NCI-H2171 (cell line): ENCODE measurements at places on chromosomes 12 and 14.

DNA sequence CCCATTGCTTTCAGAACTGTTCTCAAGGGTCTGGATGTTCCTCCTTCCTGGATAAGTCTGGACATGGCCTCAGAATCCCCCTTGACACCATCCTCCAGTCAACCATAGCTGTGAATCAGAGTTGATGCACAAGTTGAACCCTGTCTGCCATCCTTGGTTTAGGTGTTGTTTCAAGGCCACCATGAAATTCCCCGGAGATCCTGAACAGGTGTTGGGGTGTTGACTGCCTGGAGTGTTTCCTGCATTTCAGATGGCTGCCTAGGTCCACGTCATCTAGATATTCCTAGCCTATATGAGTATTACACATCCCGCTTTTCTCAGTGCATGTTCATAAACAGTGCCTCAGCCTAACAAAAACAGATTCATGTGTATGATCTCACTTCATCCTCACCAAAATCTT lies 86.7 kb upstream of the PWP1 start:
- no peak for DNase-seq

DNA sequence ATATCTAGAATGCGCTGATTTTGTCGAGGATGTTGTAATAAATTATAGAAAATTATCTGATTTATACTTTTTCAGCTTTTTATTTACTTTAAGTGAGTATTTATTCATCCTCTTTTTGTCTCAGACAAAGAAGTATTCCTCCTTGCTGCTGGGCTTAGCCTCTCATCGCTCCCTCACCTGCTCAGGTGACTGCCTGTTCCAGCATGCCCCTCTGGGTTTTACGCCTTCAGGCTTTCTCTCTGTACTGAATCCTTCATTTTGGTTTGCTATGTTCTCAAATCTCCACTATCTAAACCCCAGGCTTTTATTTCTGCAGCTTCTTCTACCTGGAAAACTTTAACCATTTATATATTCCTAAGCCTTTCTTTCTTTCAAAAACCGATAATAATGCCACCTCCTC lies 1650.9 kb upstream of the SEL1L start:
- DNase-seq: peak; percentile 3

DNA sequence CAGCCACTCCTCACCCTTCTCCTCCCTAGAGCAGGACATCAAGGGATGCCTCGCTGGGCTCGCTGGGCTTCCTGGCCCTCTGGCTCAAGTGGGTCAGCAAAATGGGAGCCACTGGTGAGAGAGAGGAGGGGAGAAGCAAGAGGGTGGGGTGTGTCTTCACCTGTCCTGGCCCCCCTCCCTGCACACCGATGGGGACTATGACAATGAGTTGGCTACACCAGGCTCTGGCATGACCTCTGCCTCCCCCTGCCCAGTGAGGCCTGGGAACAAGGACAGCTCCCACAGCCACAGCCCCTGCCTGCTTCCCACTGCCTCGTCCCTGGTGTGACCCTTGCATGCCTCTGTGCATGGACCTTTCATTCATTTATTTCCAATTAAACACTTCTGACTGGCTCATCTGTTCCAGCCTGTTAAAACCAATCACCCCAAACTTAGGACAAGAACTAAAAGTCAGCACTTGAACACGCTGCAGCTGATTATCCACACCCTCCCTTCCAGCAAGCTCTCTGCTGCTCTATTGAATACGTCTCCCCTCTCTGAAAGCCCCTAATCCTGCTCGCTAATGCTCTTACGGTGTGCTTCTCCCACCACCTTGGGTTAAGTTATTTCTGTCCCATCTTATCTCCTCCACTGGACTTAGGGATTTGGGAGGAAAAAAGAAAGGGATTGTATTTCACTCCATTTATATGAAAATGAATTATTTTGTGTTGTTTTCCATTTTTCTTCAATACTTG lies 5.8 kb upstream of the PPP2R5C start:
- DNase-seq: no peak

- DNase-seq: peak; percentile 14
These were observed 13.5 kb upstream of the TNFAIP2 start for GRCh38 chr14:103109535-103110441.

GRCh38 chr12:26125400-26126339 lies 833 bp upstream of the BHLHE41 start:
- peak; percentile 50 for DNase-seq

DNA sequence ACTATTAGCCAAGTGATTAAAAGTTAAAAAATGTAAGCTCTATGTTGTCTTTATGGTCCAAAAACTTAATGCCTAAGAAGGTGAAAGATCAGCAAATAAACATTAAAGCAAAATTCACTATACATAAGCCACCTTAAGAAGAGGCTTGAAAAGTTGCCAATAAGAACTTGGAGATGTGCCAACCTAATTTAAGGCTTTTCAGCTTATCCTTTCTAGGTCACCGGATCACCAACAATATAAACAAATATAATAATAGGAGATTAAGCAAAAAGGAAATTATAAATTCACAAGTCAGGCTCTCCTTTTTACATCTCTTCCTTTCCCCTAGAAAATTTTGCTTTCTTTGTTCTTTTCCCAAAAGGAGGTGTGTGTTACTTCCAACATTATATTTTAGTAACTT lies 30.9 kb downstream of the SLC2A3 start:
- DNase-seq: peak; percentile 84

GRCh38 chr12:24111086-24111485 lies 161.6 kb upstream of the SOX5 start:
- DNase-seq: no peak

DNA sequence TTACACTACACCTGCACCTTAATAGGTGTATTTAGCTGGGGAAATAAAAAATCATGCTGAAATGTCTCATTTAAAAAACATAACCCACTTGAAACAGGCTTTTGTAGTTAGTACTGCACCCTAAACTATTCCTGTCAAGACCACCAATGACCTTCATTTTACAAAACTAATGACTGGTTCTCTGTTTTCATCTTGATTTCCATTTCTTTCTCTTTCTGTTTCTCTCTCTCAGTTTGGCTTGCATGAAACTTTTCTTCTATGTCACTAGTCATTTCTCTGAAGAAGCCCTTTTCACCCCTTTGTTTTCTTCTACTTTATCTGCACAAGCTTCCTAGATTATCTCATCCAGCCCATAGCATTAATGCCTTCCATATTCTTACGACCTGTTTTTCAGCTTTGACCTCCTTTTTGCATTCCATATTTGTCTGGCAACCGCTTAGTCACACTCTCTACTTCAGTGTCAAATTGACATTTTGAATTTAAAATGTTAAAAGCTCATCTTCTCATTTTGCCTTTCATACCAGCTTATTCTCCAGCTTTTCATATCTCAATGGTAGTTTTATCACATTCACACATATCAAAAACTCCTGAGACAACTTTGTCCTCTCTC lies 32.7 kb upstream of the KLRF1 start:
- DNase-seq: no peak

- no peak for DNase-seq
These were observed 62.1 kb upstream of the G2E3 start for GRCh38 chr14:30496852-30497251.

GRCh38 chr14:105854600-105855245 lies 328.3 kb downstream of the TMEM121 start:
- DNase-seq: no peak

GRCh38 chr12:22431693-22432251 lies 97.3 kb upstream of the ST8SIA1 start:
- DNase-seq: no peak

DNA sequence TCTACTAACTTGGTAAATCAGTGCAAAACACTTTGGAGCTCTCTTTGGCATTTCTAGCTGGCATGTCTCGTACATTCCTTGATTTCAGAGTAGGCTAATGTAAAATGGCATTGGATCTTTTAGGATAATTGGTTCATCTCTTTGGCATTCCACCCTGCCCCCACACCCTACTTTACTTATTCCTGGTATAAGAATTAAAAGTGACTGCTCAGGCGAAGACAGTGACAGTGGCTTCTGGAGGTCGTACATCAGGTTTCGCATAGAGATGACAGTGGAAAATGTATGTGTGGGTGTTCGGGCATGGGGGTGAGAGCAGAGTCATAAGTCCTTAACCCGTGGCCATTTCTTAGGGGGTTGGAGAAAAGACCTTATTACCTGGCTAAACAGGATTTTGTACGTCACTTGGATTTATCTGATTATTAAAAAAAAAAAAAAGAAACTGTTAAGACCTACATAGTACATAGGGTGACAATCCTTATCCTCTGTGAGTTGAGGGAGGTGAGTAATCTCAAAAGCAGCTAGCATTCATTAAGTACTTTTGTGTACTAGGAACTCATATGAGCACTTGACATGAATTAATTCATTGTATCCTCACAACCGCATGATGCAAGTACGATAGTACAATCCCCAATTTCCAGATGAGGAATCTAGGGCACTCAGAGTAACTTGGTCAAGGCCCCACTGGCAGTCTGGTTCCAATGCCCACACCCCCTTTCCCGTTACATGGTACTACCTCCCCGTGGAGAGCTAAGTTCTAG lies 22.4 kb upstream of the KCNK13 start:
- no peak for DNase-seq

- DNase-seq: no peak
These were observed 179.6 kb downstream of the TMEM117 start for GRCh38 chr12:44015333-44015941.

- DNase-seq: peak; percentile 91
These were observed 995 bp upstream of the HSP90B1 start for GRCh38 chr12:103929046-103929783.

DNA sequence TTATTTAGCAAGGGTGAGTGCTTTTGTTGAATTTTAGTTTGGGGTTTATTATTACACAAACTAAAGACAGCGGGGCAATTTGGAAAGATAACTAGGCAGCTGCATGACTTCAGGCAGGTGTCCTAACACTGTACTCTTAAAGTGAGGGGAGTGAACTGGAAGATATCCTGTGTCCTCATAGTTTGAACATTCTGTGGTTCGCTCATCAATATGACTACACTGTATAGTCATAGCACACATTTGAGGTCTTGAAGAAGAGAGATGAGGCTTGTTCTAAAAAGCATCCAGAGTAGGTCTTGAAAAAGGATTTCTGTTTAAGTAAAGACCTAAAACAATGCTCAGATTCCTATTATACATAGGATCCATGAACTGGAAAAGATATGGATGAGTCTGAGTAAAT lies 1.7 kb upstream of the MAP3K9 start:
- DNase-seq: no peak

GRCh38 chr12:101768781-101769180 lies 29.5 kb upstream of the SYCP3 start:
- DNase-seq: no peak

GRCh38 chr12:121908702-121909101 lies 9.7 kb upstream of the CFAP251 start:
- DNase-seq: no peak

- DNase-seq: peak; percentile 91
These were observed 14.4 kb downstream of the CLSTN3 start for GRCh38 chr12:7144414-7145120.

DNA sequence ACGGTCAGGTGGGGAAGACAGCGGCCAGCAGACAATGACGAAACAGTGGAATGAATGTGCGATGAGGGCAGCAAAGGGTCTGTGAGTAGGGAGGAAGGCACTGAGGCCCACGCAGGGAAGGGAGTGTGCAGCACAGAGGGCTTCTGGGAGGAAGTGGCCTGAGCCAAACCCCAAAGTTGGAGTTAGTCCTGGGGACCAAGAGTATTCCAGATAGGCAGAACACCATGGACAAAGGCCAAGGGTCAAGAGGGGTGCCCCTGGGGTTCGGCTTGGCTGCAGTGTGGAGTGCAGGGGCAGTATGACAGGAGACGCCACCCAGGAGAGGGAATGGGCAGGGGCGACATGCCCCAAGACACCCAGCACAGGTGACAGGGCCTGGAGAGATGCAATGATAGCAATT lies 58.8 kb downstream of the CHGA start:
- DNase-seq: no peak

GRCh38 chr12:89225401-89225800 lies 126.9 kb downstream of the DUSP6 start:
- DNase-seq: no peak

- DNase-seq: peak; percentile 78
These were observed 666.6 kb downstream of the NRXN3 start for GRCh38 chr14:78836777-78837176.

- no peak for DNase-seq
These were observed 5.7 kb downstream of the CRADD start for GRCh38 chr12:93682846-93683261.

DNA sequence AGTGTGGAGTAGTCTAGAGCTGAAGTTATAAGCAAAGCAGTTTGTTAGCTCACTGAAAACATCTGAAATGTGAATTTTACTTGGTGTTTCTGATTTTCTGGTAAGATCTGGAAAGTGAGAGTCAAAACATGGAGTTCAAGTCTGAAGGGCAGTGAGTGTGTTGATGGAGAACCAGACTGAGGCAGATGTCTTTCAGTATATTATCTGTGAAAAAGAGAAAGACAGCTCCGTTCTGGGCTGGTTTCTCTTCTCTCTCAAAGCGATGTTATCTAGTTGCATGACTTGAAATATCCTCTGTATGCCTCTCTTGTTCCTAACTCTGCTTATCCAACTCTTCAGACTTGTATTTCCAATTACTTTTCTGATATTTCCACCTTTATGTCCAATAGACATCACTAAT lies 381.9 kb upstream of the RGS6 start:
- no peak for DNase-seq

- DNase-seq: no peak
These were observed 23.4 kb downstream of the WBP11 start for GRCh38 chr12:14779834-14780233.

DNA sequence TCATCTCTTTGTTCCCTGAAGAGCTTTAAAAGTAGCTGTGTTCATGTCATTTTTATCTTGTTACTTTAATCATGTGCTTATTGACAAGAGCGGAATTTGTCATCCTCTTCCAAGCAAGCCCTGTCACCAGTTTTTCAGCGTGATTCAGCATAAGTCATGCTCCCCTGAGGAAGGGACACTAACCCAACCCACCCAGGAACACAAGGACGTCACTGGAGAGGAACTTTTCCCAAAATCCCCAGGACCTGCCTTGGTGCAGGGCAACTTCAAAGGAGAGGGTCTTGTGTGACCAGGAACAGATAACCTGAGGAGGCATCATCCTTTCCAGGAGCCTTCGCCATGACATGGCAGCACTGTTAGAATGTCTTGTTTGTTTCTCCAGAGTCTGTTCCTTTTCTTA lies 107.1 kb upstream of the DIO3 start:
- DNase-seq: no peak

GRCh38 chr14:20493634-20494033 lies 11.7 kb upstream of the RNASE10 start:
- DNase-seq: no peak

- no peak for DNase-seq
These were observed 42.3 kb downstream of the BCL11B start for GRCh38 chr14:99229654-99230207.

GRCh38 chr14:101830271-101830670 lies 68.8 kb downstream of the PPP2R5C start:
- DNase-seq: no peak

GRCh38 chr12:127619869-127620734 lies 646.9 kb upstream of the TMEM132C start:
- DNase-seq: no peak

- no peak for DNase-seq
These were observed 5.4 kb downstream of the POLR3B start for GRCh38 chr12:106362971-106363370.

GRCh38 chr14:22515929-22516328 lies 73.1 kb downstream of the DAD1 start:
- no peak for DNase-seq
